ENCODE measurements at places on chromosomes 16 and 17. TPM values are rescaled to one million over a fixed set of nuclear protein-coding genes. Genes with fewer than 3 reads are reported as not detected.

Gene TBC1D3H
- not detected for total RNA-seq

Gene NME4
- total RNA-seq: 420 TPM

Gene CEP112
- 6.4 TPM for total RNA-seq

Gene HEATR9
- not detected for total RNA-seq

Gene CDRT15L2
- not detected for total RNA-seq

Gene ZDHHC1
- 5.3 TPM for total RNA-seq

Gene C17orf107
- 0.17 TPM for total RNA-seq

Gene KRTAP17-1
- not detected for total RNA-seq

Gene AXIN2
- total RNA-seq: 1.9 TPM

Gene TPSG1
- total RNA-seq: 0.10 TPM

Gene TEN1
- 23.4 TPM for total RNA-seq

Gene HASPIN
- 15.7 TPM for total RNA-seq

Gene KRTAP4-9
- total RNA-seq: not detected

Gene C16orf95
- total RNA-seq: 3.8 TPM

Gene SNTB2
- 6.0 TPM for total RNA-seq

Gene SLFN13
- 4.7 TPM for total RNA-seq

Gene CTRL
- total RNA-seq: 1.5 TPM

Gene ITGAX
- total RNA-seq: 1.3 TPM

Gene KRT36
- total RNA-seq: not detected

Gene KRTAP4-3
- total RNA-seq: not detected

Gene IRX6
- total RNA-seq: not detected

Gene COL1A1
- 9.5 TPM for total RNA-seq

Gene PLLP
- total RNA-seq: 1.6 TPM

Gene ASIC2
- total RNA-seq: 2.4 TPM

Gene HOXB2
- 0.55 TPM for total RNA-seq

Gene TRAF4
- 86.4 TPM for total RNA-seq

Measured in A549 treated with DMSO at 1 μM for 4 hours (cell line).